RKO (cell line): ENCODE measurements at places on chromosomes 7 and 10.
A peak's percentile ranks its signal among the peaks of the same experiment; 100 is the strongest.

- no peak for DNase-seq
Observed at GRCh38 chr7:114107522-114107921, 188.7 kb upstream of the PPP1R3A start.

DNA sequence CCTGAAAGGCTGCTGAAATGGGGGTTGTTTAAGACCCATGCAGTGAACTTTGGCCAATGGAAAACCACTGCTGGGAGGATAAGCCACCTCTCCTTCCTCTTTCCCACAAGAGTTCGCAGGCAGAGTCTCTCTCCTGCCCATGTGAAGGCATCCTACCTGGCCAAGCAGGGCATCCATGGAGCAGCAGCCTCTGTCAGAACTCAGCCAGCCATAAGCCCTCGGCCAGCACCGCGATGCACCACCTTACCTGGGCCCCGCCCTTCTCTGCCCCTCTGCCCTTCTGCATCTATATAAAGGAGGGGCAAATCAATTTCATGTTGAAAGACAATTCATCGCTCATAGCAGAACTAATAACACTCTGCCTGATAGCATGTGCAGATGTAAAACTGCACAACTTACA is 6.1 kb upstream of the STK32C start:
- DNase-seq, result no peak

GRCh38 chr7:26853788-26854393 is 10.5 kb downstream of the SKAP2 start:
- peak; percentile 76 for DNase-seq

DNA sequence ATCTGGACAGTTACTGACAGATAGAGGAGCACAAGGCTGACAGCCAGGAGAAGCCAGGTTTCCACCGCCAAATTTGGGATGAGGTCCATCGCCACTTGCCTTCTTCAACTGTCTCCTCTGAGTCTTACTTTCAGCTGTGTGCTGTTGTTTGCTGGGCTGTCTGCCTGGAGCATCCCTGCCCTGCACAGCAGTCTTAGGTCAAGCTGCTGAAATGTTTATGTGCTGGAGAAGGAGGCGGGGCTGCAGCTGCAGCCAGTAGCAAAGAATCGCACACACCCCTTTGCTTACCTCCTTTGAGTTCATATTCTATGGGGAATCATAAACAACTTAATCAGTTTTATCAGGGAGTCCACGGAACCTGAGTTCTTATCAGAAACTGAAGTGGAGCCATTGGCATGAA is 20.1 kb upstream of the CYP3A5 start:
- DNase-seq, result no peak

DNA sequence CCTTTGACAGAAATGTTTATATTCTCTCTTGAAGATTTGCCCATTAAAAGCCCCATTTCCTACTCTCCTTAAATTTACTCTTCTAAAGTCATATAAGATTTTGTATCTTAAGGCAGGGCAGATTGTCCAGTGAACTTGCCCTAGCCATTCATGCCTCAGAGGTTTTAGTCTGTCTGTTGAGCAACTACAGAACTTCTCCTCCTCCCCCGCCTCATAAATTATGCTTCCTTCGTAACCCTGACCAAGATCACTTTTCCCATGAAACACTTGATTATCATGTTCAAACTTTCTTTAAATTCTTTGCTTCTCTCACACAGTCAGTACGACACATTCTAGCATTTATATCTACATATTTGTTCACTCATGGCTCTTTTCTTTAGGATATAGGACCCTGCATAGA is 621.3 kb downstream of the ANKRD7 start:
- DNase-seq, result no peak

DNA sequence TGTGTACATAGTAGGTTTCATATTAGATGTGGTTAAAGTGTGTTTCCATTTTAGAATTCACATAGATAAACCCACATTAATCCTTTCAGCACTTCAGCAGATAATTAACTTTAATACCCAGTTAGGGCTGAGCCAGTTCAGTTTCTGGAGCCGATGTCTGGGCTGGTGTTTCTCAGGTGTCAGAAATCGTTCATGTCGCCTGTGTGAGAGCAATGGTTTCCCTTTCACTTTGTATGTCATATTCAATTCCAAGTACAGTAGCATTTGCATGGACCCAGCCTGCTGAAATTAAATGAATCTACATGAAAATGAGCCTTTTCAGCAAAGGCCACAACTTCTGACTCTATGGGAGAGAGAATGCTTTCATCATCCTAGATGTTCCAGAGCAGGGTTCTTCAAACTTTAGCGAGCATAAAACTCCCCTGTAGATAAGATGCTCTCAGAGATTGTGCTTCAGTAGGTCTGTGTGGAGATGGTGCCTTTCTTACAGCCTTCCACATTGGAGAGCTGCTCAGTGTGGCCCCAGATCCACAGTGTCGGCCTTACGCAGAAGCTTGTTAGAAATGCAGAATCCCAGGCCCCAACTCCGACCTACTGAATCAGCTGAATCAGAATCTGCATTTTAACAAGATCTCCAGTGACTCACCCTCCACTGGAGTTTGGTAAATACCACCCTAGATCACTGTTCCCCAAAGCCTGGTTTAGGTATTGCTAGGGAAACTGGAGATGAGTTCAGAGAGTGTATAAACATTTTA is 19.6 kb downstream of the WIPF3 start:
- DNase-seq, result no peak

DNA sequence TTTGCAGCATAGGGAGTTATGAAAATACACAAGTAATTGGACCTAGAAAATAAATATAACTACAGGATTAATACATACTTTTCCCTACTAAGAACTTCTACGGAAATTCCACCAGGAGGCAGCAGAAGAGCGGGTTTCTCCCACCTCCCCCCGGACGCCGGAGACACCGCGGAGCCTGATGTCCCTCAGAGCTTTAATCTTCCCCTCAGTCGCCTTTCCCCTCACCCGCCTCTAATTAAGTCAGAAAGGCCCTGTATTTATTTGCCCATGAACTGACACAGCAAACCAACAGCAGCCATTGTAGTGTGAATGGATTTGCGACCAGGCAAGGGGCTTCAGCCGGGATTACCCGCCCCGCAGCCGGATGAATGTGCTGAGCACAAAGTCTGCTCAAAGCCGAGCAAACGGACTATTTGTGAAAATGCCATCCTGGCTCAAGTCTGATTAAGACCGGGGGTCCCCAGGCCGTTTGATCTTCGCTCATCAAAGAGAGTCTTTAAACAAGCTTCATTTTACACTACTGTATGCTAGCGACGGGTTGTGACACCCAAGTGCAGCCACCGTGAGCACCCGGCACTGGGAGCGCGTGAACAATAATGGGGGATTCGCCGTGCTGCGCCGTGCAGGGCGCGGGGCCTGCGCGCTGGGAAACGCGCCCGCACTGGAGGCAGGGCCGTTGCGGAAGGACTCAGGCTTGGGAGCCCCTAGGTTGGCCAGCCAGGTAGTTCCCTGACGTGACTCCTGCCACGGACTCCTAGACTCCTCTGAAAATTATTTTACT is 5.6 kb upstream of the DKK1 start:
- DNase-seq, result peak; percentile 38

- DNase-seq, result no peak
Observed at GRCh38 chr7:13792208-13792607, 197.3 kb downstream of the ETV1 start.

DNA sequence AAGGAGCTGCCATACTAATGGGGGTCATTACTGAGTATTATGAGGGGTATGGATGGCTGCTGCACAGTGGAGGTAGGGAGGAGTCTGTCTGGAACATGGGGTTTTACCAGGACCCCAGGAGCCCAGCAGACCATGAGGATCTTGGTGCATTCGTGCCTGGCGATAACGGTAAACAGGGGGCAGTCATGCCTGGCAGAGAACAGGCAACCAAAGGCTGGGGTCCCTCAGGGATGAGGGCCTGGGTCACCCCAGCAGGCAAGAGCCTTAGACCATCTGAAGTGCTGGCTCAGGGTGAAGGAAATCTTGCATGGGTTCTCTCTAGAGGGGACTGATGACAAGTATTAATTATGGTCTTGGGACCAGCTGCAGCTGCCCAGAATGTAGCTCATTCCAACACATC is 46.1 kb downstream of the MYL10 start:
- no peak for DNase-seq

- DNase-seq, result no peak
Observed at GRCh38 chr10:111933937-111934336, 249.6 kb downstream of the GPAM start.

- DNase-seq, result no peak
Observed at GRCh38 chr10:104067525-104067924, 18.2 kb downstream of the COL17A1 start.

DNA sequence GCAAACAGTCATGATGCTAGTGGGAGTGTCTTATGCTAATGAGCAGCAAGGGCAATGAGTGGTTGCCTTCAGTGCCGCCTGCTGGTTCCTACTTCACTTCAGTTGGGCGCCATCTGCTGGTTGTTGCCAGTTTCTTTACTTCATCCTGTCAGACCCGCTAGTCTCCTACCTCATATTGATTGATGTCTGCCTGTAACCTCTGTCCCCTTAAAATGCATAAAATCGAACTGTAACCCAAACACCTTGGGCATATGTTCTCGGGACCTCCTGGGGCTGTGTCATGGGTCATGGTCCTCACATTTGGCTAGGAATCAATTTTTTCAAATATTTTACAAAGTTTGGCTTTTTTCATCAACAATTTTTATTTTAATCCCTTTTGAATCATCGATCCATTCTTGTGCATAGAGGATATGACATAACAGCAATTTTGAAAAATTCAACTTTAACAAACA is 62.8 kb upstream of the C7orf33 start:
- DNase-seq, result peak; percentile 97
